ENCODE measurements at places on chromosomes 12 and 14.

DNA sequence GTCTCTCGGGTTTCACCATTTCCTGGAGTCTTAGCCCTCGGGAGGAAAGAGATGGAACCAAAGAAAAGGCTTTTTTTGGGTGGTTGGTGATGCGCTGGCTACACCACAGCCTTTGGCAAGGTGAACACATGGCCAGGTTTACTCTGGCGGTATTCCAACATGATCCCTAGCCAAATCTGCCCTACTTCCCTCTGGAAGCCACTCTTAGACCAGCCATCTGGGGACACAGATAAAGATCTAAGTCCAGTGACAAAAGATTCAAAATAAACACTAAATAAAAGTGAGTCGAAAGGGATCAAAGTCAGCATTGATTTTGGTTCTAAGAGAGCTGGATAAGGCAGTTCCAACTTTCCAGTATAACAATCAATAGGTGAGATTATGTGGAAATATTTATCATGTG lies 694.5 kb downstream of the VRK1 start:
- no peak for DNase-seq

GRCh38 chr12:113245695-113246477 lies 24.6 kb downstream of the TPCN1 start:
- peak; percentile 98 for DNase-seq

DNA sequence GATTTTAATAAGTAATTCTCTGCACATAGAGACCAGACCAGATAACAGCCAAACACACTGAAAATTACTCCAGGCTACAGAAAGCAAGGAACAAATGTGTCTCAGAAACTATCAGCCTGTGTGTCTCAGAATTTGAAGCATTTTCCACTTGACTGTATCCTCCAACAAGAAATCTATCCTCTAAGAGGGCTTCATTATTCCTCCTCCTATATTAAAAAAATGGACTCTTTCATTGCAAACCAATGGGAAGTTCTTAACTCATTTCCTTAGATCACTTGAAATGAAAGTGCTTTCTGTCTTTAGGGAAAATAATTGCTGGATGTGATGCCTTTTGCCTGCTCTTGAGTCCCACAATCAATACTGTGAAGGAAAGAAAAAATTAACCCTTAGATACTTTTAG lies 2.3 kb downstream of the ST8SIA1 start:
- DNase-seq: no peak

DNA sequence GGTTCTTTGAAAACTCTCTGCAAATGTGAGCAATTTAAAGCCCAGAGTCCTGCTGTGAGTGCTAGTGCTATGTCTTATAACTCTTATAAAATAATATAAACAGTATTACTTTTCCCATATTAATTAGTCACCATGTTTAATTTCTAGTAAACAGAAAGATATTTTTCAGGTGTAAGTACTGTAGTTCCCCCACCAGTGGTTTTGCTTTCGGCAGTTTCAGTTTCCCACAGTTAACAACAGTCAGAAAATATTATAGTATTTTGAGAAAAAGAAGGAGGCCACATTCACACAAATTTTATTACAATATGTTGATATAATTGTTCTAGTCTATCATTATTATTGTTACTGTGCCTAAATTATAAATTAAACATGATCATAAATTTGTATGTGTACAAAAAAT lies 800.5 kb downstream of the LRFN5 start:
- no peak for DNase-seq

DNA sequence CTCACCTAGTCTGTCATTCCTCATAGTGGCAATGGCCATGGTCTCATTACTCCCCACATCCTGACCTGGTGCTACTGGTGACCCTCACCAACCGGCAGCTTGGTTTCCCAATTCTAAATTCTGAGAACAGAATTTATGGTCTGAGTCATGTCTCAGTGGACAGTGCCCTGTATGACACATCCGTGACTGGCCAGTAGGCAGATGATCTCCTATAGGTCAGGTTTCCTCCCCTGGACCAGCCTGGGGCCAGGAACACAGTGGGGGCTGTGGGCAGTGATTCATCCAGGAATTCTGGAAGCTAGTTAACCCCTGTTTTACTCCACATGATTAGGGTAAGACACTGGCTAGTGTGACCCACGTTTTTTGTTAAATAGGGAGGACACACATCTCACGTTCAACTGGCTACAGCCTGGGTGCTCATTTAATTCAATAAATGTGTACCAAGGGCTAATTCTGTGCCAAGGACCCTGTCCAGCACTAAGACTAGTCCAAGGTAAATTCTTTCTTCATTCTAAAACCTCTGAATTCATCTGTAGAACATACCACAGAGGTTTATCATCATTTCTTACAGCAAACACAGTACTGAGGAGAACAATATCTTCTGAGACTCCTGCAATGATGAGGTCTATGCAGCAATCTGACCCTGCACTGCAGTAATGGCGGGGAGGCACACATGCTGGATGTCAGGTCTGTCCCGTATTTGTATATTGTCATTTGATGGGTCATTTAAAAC lies 249.6 kb upstream of the TBX3 start:
- DNase-seq: peak; percentile 82

Measured in fibroblast of pulmonary artery (primary cell).